ENCODE measurements at places on chromosomes 5 and 9. TPM values are rescaled to one million over a fixed set of nuclear protein-coding genes. Genes with fewer than 3 reads are reported as not detected.

Gene TSTD2
- 10.3 TPM for total RNA-seq

Gene PCDHGA7
- total RNA-seq, result 0.07 TPM

Gene RORB
- 0.02 TPM for total RNA-seq

Gene ADAMTS6
- total RNA-seq, result 0.44 TPM

Gene ADRB2
- total RNA-seq, result 0.36 TPM

Gene MPDZ
- not detected for total RNA-seq

Gene SPAG8
- total RNA-seq, result 1.4 TPM

Gene HCN1
- total RNA-seq, result not detected

Gene TRPM3
- total RNA-seq, result not detected

Gene SV2C
- total RNA-seq, result 0.10 TPM

Gene ODF2
- 68.9 TPM for total RNA-seq

Gene PTGES
- not detected for total RNA-seq

Gene FYB1
- 106 TPM for total RNA-seq

Gene SLC36A3
- not detected for total RNA-seq

Gene MZB1
- 26.3 TPM for total RNA-seq

Gene LVRN
- total RNA-seq, result 0.10 TPM

Gene GABRP
- not detected for total RNA-seq

Gene C1QTNF3
- 2.5 TPM for total RNA-seq

Gene PCDHGA3
- total RNA-seq, result not detected

Gene ZFP2
- 0.27 TPM for total RNA-seq

Gene MAPK9
- 41.7 TPM for total RNA-seq

Gene FCN1
- total RNA-seq, result not detected

Gene IFNB1
- total RNA-seq, result 0.26 TPM

Gene CEL
- total RNA-seq, result 1.0 TPM

Gene C5orf58
- total RNA-seq, result not detected
